Renal cortical epithelial cell (primary cell): ENCODE measurements at places on chromosomes 5 and 9. TPM values are rescaled to one million over a fixed set of nuclear protein-coding genes. Genes with fewer than 3 reads are reported as not detected.
A peak's percentile ranks its signal among the peaks of the same experiment; 100 is the strongest.

DNA sequence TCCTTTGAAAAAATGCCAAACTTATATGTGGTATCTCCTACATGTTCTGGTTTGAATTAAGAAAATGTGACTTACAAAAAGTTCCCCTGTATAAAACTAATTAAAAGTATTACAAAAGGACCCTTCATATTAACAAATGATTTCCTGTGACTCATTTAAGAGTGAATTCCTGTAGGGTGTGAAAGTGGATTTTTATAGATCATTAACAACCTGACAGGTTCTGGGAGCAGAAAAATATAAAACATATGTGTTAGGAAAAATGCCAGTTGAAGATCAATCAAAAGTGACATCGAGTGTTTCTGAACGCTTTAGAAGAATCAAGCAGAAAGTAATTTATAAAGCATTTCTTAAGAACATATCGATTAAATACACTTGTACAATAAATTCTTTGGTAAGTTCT lies 35.5 kb downstream of the CAMK4 start:
- DNase-seq, result peak; percentile 77

GRCh38 chr5:14557791-14558415 lies 23.7 kb upstream of the OTULINL start:
- no peak for DNase-seq

DNA sequence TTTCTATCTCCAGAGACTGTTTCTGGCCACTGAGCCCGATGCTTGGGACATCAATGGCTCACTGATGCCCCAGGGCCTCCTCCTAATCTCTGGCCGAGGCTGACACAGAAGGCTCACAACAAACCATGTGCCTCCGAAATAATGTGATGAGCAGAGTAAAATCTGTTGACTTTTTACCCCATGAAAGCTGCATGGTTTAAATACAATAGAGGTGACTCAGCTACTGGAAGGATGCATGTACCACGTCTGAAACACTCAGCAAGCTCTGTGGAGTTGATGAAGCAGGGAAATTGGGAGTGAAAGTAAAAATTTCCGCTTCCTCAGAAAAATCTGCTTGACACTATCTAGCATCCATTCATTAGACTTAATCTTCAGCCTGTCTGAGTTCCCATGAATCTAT lies 111.1 kb upstream of the EQTN start:
- DNase-seq, result peak; percentile 81

GRCh38 chr5:345404-346195 lies 24.1 kb downstream of the AHRR start:
- DNase-seq, result no peak

- DNase-seq, result no peak
Measured at GRCh38 chr5:38240212-38240611, 18.1 kb upstream of the EGFLAM start.

- DNase-seq, result no peak
Measured at GRCh38 chr5:173703466-173703865, 87.0 kb upstream of the BOD1 start.

DNA sequence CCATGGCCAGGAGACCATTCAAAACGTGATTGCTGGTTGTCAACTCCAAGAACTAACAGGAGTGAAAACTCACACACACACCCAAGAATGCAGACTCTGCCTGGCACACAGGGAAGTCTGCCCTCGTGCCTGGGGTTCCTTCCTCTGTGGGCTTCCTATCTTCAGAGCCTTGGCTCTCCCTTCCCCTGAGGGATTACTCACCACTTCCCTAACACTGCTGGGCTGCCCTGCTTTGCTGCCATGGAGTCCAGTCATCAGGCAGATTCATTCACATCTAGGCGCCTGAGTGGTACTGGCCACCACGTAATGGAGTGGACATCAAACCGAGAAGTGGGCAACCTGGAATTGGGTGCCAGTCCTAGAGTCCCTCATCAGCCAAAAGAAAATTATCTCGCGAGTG lies 76.4 kb upstream of the PRSS3 start:
- no peak for DNase-seq

OLFML2A gene
- total RNA-seq, result 2.1 and 6.6 TPM in 2 replicates

QRFP gene
- total RNA-seq, result not detected in 2 replicates

SLC26A2 gene
- 97.9 and 100.0 TPM in 2 replicates for total RNA-seq

TRIM7 gene
- total RNA-seq, result 2.8 and 12.7 TPM in 2 replicates
